ENCODE measurements at places on chromosomes 3 and 15.
A peak's percentile ranks its signal among the peaks of the same experiment; 100 is the strongest.

- DNase-seq: no peak
These were observed 374.3 kb downstream of the MAGI1 start for GRCh38 chr3:65664446-65664845.

DNA sequence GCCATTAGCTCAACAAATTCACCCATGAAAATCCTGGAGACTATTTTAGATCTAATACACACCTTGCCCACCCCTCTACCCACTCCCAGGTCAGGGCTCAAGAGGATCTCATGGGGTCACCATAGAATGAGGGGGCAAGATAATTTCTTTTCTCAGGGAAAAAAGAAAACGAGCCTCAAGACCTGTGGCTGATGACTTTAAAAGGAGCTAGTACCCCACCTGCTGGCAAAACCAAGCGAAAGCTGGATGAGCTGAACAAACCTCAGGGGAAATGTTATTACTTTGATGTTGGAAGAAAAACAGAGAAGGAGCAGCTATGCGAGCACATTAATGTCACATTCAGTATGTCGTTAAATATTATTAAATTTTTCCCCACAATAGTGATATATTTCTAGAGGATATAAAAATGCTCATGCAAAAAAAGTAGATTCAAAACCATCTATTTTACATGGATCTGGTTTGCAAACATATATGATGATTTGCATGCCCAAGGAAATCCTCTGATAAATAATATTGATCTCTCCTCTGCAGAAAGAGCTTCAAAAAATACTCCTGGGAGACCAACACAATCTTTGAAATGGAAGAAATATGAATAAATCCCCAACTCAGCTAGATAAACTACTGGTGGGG lies 37.7 kb downstream of the PLD1 start:
- DNase-seq: peak; percentile 34

DNA sequence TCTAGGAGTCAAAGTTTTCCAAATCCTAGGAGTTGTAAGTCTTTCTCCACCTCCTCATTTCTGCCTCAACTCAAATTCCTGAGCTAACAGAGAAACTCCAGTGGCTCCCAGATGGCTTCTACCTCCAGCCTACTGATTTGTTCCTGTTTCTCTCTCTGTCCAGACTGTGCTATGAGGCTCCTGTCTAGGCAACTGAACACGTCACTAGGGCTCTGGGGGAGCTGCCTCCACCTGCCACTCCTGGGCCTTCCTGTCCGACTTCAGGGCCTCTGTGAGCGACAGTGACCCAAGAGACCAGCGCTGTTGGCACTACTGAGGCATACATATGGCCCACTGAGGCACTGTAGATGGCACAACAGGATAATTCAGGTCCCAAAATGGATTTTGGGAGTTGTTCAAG lies 71.4 kb downstream of the EXOG start:
- DNase-seq: no peak

DNA sequence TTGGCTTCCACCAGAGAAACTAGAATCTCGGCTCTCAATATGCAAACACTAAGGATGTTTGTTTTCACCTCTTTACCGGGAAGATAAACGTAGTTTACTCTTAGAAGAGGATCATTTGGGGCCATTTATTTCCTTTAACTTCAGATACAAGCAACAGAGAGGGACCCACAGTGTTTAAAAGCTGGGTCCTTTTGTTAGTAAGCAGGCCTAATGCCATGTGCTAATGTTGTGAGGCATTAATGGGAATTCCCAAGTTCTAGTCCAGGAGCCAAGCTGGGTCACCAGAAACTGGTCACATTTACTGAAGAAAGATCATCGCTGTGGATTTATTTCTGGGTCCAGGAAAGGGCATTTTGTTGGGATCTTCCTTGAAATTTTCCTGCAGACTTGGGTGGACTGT lies 78.1 kb upstream of the ADAMTS9 start:
- DNase-seq: no peak

- no peak for DNase-seq
These were observed 75.1 kb upstream of the OSTN start for GRCh38 chr3:191123946-191124345.

DNA sequence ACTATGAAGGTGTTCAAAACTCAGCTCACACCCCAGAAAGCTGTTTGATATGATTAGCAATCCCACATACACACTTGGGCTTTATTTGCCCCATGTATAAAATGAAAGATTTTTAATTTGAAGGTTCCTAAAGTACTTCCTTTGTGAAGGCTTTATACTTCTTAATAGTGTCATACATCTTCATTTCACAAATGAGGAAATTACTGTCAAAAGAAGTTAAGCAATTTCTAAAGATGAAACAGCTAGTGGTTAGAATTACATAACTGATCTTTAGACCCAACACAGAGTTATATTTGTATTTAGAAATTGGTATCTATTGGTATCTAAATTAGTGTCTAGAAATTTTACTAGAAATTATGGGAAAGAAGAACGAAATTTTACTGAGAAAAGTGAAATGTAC lies 7.1 kb downstream of the CD200R1 start:
- DNase-seq: no peak
